Mesenchymal stem cell (in vitro differentiated cells and primary cell): ENCODE measurements at places on chromosomes 6 and 20.

GRCh38 chr6:140276133-140276532 is 901.7 kb upstream of the CITED2 start:
- DNase-seq: no peak
- H3K4me3 ChIP-seq: no peak overlapping the region
- no peaks in the 10 kb centered on the region for H3K36me3 ChIP-seq
- no peaks in the 10 kb centered on the region for H3K4me1 ChIP-seq

DNA sequence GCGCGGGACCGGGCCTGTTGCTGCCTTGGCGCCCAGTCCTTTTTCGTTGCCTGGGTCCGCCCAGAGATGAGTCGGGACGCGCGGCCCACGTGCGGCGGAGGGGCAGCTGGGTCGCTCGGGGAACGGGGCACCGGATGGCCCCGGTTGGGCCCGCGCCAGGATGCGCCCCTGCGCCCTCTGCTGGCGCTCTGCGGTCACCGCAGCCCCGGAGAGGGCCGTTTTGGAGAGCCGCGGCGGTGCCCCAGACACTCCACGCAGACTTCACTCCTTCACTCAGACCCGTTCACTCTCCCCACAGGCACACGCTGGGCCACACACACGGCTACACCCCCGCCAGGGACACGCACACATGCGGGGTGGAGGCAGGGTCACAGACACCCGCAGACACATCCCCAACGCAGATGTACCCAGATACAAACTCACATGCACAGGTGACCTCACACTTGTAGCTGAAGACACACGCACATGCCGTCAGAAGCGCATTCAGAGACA is 38.8 kb downstream of the SRC start:
- no peak overlapping the region for H3K4me3 ChIP-seq
- no peak overlapping the region for H3K27ac ChIP-seq
- H3K36me3 ChIP-seq: peaks cover 31% of the 10 kb centered on the region
- no peaks in the 10 kb centered on the region for H3K27me3 ChIP-seq
- DNase-seq: peak; percentile 46

- DNase-seq: no peak
- peaks cover 93% of the 10 kb centered on the region for H3K36me3 ChIP-seq
- H3K27ac ChIP-seq: peak overlapping the region; percentile 97
These were observed 37.2 kb downstream of the HM13 start for GRCh38 chr20:31551163-31552081.

DNA sequence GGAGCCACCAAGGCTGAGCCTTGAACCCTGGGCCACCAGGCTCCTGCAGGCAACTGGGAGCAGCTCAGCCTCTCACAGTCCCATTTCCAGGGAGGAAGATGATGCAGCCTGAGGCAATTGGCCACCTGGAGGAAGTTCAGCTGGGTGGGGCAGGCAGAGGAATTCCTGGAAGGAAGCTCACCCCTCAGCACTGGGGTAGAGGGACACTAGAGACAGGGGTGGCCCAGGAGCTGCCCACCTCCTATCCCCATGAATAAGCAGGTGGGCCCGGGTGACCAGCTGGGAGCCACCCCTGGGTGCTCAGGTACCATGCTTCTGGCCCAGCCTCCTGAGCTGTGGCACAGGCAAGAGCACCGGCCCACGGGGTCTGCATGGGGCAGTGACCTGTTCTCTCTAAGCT is 3.6 kb upstream of the HSPA12B start:
- no peaks in the 10 kb centered on the region for H3K36me3 ChIP-seq
- peaks cover 6% of the 10 kb centered on the region for H3K4me1 ChIP-seq
- H3K27ac ChIP-seq: no peak overlapping the region
- H3K27me3 ChIP-seq: peaks cover 67% of the 10 kb centered on the region
- no peak overlapping the region for H3K4me3 ChIP-seq

DNA sequence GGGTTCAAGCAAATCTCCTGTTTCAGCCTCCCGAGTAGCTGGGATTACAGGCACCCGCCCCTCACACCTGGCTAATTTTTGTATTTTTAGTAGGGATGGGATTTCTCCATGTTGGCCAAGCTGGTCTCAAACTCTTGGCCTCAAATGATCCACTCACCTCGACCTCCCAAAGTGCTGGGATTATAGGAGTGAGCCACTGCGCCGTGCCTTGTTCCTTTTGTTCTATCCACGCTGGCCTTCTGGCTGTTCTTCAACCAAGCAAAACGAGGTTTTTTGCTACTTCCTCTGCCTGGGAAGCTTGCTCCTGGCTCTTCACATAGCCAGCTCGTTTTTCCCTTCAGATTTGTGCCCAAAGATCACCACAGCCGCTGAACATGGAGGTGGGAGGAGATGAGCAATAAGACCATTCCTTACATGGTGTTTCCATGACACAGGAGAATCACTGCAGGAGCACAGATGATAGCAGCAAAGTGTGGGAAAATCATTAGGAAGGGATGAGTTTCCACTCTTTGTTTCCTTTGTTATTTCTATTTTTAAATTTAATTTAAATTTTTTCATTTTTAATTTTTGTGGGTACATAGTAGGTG is 201.0 kb upstream of the ZNF217 start:
- DNase-seq: peak; percentile 40
- no peaks in the 10 kb centered on the region for H3K36me3 ChIP-seq
- H3K4me3 ChIP-seq: no peak overlapping the region
- no peaks in the 10 kb centered on the region for H3K27me3 ChIP-seq
- H3K4me1 ChIP-seq: peaks cover 2% of the 10 kb centered on the region

DNA sequence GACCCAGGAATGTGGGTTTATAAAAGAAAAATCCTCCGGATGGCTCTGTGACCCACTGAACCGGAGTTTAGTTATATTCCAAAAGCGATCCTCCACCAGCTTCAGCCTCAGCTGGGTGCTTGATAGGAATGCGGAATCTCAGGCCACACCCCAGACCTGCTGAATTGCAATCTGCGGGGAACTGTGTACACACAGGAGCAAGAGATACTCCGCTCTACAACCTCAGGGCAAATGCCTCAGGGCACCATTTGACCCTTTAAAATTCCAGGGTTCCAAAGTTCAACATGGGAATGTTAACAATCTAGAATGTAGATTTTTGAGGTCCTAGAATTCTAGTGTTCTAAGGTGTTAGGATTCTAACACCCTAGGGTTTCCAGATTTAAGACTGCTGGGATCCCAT is 10.8 kb downstream of the BPIFA2 start:
- peaks cover 5% of the 10 kb centered on the region for H3K27me3 ChIP-seq
- H3K4me3 ChIP-seq: no peak overlapping the region
- no peak overlapping the region for H3K27ac ChIP-seq
- H3K4me1 ChIP-seq: peaks cover 2% of the 10 kb centered on the region

DNA sequence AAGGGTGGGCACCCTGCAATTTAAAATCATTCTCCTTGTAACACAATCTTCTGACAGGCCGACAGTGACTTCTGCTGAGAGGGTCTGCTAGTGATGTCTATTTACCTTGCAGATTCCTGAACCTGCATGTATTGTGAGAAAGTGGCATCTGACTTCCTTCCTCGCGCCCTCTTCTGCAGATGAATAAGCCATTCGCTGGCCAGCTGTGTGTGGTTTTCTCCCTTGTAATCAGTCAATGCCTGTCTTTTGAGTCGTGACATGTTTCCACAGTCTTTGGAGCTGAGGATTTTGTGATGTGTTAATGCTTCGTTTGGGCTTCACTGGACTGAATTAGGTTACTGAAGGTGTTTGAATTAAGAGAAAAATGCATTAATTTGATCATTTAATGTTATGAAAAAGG is 125.3 kb downstream of the GRM1 start:
- H3K27ac ChIP-seq: no peak overlapping the region
- H3K36me3 ChIP-seq: no peaks in the 10 kb centered on the region
- H3K4me3 ChIP-seq: no peak overlapping the region
- no peak for DNase-seq

GRCh38 chr6:70414813-70415212 is 1.5 kb downstream of the FAM135A start:
- no peaks in the 10 kb centered on the region for H3K27me3 ChIP-seq
- no peak overlapping the region for H3K4me3 ChIP-seq
- no peak overlapping the region for H3K27ac ChIP-seq
- peaks cover 3% of the 10 kb centered on the region for H3K4me1 ChIP-seq

GRCh38 chr6:2790588-2791449 is 25.6 kb downstream of the WRNIP1 start:
- H3K4me1 ChIP-seq: peaks cover 15% of the 10 kb centered on the region
- H3K36me3 ChIP-seq: peaks cover 13% of the 10 kb centered on the region
- H3K4me3 ChIP-seq: peak overlapping the region; percentile 56
- peak overlapping the region; percentile 90 for H3K27ac ChIP-seq
- H3K27me3 ChIP-seq: no peaks in the 10 kb centered on the region

DNA sequence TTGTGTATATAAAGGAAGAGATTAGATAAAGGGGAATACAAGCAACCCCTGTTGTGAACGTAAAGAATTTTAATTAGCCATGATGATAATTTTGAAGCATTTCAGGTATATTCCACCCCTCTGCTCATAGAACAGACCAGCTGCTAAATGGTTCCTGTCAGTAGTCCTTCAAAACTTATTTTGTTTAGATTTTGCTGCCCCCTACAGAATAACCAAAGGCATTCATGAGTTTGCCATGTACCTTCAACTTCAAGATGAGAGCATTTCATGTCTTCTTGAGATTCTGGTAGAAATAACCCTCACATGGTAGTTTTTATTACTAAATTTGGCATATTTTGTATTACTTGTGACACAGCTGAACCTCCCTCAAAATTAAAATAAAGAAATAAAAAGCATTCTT is 1586.7 kb downstream of the HACE1 start:
- H3K27ac ChIP-seq: no peak overlapping the region
- H3K27me3 ChIP-seq: no peaks in the 10 kb centered on the region
- no peaks in the 10 kb centered on the region for H3K36me3 ChIP-seq
- H3K4me1 ChIP-seq: no peaks in the 10 kb centered on the region
- peak; percentile 15 for DNase-seq

DNA sequence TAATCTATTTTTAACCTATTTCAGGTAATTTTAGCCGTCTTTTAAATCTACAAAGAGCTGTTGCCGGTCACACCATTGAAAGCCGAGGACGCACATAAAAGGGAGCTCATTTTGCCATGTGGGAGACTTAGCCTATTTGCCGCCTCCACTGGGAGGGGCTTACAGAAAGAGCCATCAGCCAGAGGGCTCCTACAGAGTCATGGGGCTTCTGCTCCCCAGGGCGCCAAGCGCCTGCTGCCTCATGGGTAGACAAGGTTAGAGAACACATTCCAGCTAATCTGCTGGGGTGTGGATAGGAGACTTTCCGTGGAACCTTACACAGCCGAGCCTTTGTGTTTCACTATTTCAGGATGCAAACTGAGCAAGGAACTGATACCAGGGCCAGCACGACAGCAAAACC is 12.6 kb downstream of the PCMTD2 start:
- H3K27ac ChIP-seq: no peak overlapping the region
- H3K27me3 ChIP-seq: no peaks in the 10 kb centered on the region
- peaks cover 25% of the 10 kb centered on the region for H3K36me3 ChIP-seq
- DNase-seq: no peak

DNA sequence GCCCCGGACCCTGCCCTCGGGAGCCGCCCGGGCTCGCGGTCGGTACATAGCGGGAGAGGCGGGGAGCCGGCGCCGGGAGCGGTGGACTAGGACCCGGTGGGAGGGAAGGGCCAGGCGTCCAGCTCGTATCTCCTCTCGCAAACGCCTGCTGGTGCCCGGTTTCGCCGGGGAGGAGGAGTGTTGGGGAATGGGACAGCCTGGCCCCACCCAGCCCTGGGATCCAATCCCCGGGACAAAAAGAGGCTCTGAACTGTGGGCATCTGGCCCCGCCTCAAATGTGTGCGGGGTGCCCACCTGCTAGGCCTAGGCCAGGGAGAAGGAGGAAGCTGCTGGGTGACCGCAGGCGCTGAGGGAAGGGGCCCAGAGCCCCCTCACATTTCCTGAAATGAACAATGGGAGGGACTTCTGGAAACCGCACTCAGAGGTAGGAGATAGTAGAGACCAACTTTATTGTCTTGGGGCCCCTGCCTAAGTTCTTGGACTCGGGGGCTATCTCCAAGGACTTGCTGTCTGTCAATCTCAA is at the start of gene KCNK17:
TSS of gene KCNK17 (minus strand) at position 147 of the 523 bp plus-strand sequence. CDS start at position 48, 99 bp downstream.
- no peaks in the 10 kb centered on the region for H3K36me3 ChIP-seq
- H3K4me1 ChIP-seq: peaks cover 10% of the 10 kb centered on the region
- peaks cover 80% of the 10 kb centered on the region for H3K27me3 ChIP-seq
- H3K27ac ChIP-seq: no peak within 1 kb of the TSS
- H3K4me3 ChIP-seq: no peak within 1 kb of the TSS
- DNase-seq: no peak

GRCh38 chr20:20414640-20415220 is 46.8 kb downstream of the INSM1 start:
- H3K27ac ChIP-seq: no peak overlapping the region
- H3K4me1 ChIP-seq: peaks cover 1% of the 10 kb centered on the region
- DNase-seq: no peak
- H3K36me3 ChIP-seq: no peaks in the 10 kb centered on the region

- H3K36me3 ChIP-seq: peaks cover 32% of the 10 kb centered on the region
- no peaks in the 10 kb centered on the region for H3K27me3 ChIP-seq
- H3K4me1 ChIP-seq: peaks cover 9% of the 10 kb centered on the region
- DNase-seq: no peak
- no peak overlapping the region for H3K27ac ChIP-seq
These were observed 562 bp downstream of the TRIM39 start for GRCh38 chr6:30327232-30327746.

- no peak overlapping the region for H3K4me3 ChIP-seq
- no peak for DNase-seq
- no peaks in the 10 kb centered on the region for H3K36me3 ChIP-seq
- peaks cover 1% of the 10 kb centered on the region for H3K4me1 ChIP-seq
- peaks cover 62% of the 10 kb centered on the region for H3K27me3 ChIP-seq
These were observed 29.1 kb upstream of the CSNK2A1 start for GRCh38 chr20:572727-573126.

DNA sequence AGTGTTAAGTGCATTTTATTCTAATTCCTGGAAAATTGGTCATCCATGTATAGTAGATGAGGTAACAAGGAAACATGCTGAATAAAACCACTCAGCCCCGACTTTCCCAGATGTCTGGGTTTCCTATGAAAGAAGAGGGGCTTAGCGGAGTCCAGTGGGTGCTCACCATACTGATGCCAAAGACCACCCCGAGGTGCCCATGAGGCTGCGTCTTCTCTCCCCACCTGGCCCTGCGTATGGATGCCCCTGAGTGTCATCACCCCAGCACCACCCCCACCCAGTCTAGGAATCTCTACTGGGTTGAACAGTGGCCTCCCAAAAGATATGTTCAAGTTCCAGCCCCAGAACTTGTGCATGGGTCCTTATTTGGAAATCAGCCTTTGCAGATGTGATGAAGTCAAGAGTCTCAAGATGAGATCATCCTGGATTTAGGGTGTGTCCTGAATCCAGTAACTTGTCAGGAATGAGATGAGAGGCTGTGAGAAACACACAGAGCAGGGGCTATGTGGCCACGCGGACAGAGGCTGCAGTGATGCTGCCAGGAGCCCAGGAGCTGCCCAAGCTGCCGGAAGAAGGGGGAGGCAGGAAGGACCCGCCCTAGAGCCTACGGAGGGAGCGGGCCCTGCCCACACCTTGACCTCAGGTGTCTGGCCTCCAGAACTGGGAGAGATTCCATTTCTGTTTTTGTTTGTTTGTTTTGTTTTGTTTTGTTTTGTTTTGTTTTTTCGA is 124.6 kb upstream of the CDH4 start:
- H3K4me1 ChIP-seq: peaks cover 7% of the 10 kb centered on the region
- peak; percentile 70 for DNase-seq
- H3K27me3 ChIP-seq: peaks cover 9% of the 10 kb centered on the region

- H3K4me3 ChIP-seq: no peak within 1 kb of the TSS
- no peaks in the 10 kb centered on the region for H3K4me1 ChIP-seq
- no peak within 1 kb of the TSS for H3K27ac ChIP-seq
- no peaks in the 10 kb centered on the region for H3K27me3 ChIP-seq
These were observed at the start of gene HLA-DRB5 for GRCh38 chr6:32529697-32530430. Gene HLA-DRB5, minus strand, starts transcription at chr6:32530287. Its CDS starts 63 bp downstream, at chr6:32530224.

GRCh38 chr6:35259948-35260590 is 534 bp downstream of the ZNF76 start:
- peak overlapping the region; percentile 98 for H3K4me3 ChIP-seq
- H3K27me3 ChIP-seq: no peaks in the 10 kb centered on the region
- no peaks in the 10 kb centered on the region for H3K36me3 ChIP-seq
- DNase-seq: no peak
- peak overlapping the region; percentile 18 for H3K27ac ChIP-seq
